ENCODE measurements at places on chromosomes 6 and 20.

DNA sequence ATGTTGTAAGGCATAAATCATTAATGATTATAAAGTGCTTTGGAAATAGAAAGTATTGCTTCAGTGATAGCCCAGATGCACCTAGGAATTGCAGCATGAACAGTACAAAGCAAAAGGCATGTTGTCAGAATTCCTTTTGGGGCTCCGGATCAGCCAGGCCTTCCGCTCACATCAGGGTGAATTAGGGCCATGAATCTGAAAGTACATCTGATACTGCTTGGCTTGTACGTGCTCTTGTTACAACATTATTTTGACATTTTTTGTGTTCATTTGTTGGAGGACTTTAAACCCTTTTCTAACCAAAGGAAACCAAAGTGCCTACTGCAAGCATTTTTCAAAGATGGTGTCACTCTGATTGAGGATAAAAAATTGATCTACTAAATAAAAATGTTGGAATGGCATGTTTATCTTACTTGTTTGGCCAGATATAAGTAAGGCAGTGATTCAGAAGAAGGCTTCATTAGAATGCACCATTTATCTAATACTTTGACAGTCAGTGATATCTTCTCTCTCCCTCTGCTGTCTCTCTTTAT is 1005.6 kb upstream of the FLRT3 start:
- no peak for DNase-seq

DNA sequence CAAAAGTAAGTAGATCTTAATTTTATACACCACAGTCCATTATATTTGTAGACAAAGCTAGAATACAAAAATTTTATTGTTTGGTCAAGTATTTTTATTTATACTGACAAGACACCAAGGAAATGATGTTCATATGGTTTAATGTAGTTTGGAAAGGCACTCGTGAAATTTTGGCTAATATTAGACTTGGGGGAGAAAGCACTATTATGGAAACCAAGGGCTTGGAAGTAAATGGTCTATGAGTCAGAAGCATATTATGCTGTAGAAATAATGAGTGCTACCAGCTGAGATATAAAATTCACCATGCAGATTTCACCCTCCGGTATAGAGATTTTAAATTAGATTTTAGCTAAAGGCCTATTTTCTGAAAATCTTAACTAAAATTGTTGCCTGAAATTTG is 233.6 kb downstream of the KCNQ5 start:
- DNase-seq = no peak

DNA sequence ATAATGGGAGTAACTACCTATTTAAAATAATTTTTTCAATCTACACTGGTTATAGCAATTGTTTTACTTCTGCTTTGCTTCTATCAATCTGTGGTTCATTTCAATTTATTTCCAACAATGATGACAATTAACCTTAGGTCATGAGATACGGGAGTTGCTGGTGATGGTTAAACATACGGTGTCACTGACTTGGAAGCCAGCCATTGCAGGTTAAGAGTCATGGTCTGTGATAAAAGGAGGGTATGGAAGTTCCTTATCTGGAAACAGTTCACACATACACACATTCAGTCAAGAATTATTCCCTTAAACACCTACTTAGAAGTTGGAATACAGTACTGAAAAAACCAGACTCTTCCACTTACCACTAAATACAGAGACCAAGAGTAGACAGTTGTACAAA is 180.0 kb downstream of the KIF16B start:
- DNase-seq = no peak

- DNase-seq = no peak
Observed at GRCh38 chr6:25169961-25170360, 109.2 kb upstream of the CARMIL1 start.

DNA sequence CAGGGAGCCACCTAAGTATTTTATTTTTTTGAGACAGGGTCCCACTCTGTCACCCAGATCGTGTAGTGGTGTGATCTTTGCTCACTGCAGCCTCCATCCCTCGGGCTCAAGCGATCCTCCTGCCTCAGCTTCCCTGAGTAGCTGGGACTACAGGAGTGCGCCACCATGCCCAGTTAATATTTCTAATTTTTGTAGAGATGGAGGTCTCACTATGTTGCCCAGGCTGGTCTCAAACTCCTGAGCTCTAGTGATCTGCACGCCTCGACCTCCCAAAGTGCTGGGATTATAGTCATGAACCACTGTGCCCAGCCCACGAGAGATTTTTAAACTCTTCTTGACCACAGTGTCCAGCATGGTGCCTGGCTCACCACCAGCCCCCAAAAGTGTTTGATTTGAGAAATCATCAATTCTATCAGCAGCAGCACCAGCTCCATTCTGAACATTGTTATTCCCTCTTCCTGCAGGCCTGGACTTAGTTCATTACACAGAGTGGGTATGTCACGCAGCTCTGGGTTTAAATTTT is 2.3 kb upstream of the TGM2 start:
- DNase-seq = no peak

GRCh38 chr20:1526310-1526709 is 31.2 kb downstream of the SIRPD start:
- DNase-seq = no peak

DNA sequence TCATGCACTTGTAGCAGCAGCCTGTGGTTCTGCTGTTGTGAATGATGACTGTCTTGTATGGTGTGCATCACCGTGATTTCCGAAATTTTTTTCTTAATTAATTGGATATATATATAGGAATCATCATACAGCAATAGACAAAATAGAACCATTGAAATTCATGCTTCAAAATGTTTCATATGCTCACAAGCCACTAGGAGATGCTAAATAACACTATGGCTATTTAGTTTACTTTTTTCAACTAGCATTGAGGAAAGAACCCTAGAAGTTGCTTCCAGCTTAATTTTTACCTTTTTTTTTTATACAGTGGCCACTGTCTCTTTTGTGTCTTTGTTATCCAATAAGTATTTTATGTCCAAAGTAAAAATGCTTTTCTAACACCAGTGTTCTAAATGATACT is 485.4 kb downstream of the CDKAL1 start:
- no peak for DNase-seq

DNA sequence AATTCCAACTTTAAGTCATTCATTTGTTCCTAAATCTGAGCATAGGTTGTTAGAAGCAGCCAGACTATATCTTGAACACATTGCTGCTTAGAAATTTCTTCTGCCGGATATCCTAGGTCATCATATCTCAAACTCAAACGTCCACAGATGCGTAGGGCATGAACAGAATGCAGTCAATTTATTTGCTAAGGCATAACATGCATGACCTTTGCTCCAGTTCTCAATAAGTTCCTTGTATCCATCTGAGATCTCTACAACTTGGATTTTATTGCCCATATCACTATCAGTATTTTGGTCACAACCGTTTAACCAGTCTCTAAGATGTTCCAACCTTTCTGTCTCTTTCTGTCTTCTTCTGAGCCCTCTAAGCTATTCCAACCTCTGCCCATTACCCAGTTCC is 210.9 kb upstream of the MANEA start:
- DNase-seq = no peak

DNA sequence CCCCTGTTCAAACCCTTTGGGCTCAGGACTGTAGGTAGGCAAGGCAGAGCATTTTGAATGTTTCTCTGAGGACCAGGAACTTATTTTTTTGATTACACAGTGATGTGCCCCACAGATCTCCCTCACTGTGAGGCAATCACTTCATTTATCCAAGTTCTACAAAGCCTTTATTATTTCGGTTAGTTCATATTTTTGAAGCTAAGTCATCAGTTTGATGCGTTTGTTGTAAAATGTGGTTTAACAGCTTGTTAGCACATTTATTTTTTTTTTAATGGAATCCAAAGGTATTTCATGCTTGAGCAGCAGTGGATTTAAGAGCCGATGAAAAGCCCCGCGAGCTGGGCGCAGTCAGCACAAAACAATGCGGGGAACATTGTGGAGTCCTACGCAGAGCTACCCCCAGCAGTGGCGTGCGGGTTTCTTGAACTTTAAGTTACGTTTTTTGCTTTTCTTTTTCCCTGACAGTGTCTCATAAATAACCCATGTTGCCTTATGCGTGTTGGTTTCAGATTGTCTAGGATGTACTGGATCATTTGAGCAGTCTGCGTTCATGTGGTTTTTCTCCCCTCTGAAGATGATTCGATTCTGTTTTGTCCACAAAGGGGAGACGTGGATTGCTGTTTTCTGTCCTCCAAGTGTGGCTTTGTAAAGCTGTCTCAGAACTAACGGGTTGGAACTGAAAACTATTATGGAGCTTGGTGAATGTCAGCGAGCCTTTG is 233.6 kb upstream of the BMP2 start:
- DNase-seq = no peak

DNA sequence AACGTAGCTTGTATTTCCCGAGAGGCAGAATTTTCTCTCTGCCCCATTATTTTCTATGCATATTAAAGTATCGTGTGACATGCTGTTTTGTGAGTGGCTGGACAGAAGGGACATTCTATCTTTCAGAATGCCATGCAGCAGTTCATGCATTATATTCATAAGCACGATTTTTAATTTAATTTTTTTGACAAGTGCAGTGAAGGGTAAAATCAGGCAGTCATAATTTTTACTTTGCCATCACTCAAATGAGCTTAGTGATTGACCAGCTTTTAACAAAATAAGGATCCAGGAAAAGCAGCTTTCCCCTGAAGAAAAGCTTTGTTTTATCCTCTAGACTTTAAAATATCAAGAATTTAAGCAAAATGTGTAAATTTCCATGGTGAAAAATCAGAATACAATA is 673.3 kb downstream of the KIF16B start:
- no peak for DNase-seq

GRCh38 chr6:132715204-132715603 is 1.3 kb upstream of the VNN1 start:
- no peak for DNase-seq

DNA sequence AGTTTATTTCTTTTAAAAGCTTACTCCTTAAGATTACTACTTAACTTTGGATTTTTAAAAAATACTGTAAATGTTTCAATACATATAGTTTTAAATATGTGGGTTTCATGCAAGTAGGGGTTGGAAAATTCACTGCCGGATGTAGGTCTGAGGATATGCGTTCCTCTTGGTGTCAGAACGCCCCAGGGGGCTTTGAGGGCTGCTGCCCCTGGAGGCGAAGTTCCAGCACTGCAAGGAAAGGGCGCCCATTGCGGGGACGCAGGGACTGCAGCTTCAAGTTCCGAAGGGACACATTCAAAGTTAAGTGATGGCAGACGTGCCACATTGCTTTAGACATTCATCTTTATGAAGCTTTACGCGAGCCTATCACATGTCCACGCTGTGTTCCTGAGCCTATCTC is 152.9 kb downstream of the SOD2 start:
- DNase-seq = no peak

- DNase-seq = no peak
Observed at GRCh38 chr6:125285936-125286335, 15.8 kb downstream of the HDDC2 start.

GRCh38 chr6:108585921-108586536 is 25.3 kb downstream of the FOXO3 start:
- DNase-seq = no peak

- no peak for DNase-seq
Observed at GRCh38 chr20:38969708-38970107, 7.6 kb downstream of the DHX35 start.

DNA sequence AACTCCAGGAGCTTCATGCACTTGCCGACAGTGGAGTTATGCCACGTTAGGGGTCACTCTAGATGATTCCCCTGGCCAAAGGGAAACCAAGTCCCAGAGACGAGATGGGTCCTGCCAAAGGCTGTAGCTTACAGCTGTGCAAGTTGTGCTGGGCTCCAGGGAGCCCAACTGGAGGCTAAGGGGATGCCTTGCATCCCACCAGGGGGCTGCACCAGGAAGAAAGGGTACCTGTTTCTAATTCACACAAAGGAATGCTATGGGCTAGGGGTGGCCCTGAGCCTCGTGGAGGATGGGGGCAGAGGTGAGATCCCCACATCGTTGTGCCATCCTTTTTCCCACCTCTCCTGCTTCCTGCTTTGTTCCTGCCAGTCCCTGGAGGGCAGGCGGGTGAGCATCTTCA is 23.7 kb upstream of the SCRT2 start:
- no peak for DNase-seq

DNA sequence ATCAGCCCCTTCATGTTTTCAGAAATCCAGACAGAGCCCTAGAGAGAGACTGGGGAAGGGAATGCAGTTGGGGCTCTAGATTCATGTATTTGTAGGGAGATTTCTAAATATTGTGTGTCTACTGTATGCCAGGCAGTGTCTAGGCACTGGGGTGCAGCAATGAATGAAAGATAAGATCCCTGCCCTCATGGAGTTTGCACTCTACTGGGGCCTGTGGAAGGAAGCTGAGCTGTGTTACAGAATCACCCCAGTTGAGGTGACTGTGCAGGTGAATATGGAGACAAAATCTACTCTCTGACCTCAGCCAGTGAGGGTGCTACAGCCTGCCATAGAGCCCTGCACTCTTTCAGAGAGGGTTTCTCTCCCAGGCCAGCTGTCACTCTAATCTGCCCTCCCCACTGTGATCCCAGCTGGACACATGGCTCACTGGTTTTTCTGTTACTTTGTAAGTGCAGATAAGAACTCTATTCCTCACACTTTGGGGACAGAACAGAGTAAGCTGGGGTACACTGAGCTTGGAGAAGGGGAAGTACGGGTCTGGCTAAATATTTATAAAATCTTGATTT is 69.2 kb upstream of the E2F3 start:
- DNase-seq = no peak

DNA sequence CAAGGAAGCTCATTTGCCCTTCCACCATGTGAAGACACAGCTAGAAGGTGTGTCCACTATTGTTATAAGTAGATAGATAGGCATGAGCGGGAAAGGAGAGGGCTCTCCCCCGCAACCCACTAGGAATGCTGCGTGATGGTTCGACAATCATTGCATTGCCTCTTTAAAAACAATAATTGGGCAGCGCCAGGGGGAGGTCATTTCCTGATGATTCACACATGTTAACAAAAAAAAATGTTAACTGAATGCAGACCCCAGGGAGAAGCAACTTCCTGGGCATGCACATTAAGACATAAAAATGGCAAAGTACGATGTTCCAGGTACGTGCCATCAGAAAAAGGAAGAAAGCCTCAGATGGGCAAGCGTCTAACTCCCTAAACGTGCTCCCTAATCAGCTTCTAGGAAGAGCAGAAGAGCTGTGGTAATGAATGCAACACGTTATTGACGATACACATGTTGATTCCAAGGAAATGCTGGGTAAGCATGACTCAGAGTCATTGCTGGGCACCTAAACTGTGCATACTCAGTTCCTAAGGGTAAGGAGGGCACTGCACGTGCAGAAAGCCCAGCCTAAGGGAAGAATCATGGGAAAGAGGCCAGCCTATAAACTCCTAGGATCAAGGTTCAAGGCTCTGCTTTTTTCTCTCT is 113.7 kb downstream of the FAM217A start:
- DNase-seq = no peak

- peak; percentile 5 for DNase-seq
Observed at GRCh38 chr6:91081452-91082067, 494.7 kb upstream of the MAP3K7 start.

GRCh38 chr6:107699697-107700325 is 124.3 kb downstream of the SCML4 start:
- DNase-seq = no peak

DNA sequence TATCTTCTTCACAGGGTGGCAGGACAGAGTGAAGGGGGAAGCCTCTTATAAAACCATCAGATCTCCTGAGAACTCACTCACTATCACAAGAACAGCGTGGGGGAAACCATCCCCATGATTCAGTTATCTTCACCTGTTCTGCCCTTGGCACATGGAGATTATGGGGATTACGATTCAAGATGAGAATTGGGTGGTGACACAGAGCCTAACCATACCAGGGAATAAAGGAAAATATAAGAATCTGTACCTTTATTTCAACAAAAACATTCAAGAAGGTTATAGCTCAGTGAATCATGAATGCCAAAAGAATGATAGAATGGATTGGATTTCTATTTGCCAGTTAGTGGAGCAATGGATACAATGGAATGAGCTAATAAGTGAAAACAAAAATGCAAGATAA is 214.4 kb downstream of the PTPRK start:
- DNase-seq = no peak

- DNase-seq = no peak
Observed at GRCh38 chr20:54557806-54558590, 82.6 kb downstream of the DOK5 start.
